Stimulated activated CD8-positive, alpha-beta memory T cell treated with anti-CD3 and anti-CD28 coated beads, Interleukin-15, amount 100 ng/mL, for 24 hours (primary cell): ENCODE measurements at places on chromosomes 7 and 10.

GRCh38 chr7:140592964-140593671 is 47.5 kb downstream of the DENND2A start:
- DNase-seq = no peak

- no peak for DNase-seq
Measured at GRCh38 chr10:78966844-78967488, 101.8 kb upstream of the ZMIZ1 start.

DNA sequence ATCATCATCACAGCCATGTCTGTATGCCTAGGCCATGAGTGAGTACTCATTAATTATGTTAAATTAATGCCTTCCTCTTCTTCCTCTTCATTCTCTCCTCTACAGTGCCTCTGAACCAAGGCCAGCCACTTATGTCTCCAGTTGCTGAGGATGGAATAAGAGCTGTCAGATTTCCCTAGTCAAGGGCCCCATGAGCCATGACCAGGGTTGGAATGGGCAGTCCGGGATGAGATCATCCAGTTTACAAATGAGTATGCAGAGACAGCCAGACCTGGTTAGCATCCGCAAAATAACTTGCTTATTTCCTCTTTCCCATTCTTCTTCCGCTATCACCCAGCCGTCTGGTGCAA is 342.7 kb downstream of the GRID1 start:
- DNase-seq = no peak

DNA sequence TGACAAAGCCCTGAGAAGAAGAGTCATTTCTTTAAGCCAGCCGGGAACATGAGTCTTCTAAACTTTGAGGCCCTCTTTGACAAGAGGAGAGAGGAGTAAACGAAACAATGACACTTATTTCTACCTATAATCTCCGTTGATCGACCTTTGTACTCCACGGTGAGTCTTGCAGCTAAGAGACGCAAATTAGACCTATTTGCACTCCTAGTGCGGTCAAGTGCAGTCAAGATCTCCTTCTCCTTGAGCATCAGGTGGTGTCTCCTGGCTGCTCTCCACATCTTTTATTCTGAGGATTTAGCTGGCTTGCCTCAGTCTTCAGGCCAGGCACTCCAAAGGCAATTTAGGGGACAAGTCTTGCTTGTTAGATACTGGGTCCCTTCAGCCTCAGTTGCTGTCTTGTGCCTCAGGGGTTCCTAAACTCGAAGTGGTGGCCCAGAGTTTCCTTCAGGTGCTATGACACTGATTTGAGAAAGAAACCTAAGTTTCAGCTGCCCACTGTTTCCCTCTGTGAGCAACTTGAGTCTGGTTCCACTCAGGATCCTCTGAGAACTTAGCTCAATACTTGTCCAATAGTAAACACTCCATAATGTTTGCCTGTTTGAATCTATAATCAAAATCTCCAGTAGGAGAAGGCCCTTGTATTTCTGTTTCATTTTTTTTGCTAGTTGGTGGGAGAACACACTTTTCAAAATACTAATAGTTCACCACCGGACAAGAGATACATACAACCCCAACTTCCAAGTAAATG is 312.9 kb downstream of the RNLS start:
- DNase-seq = no peak

DNA sequence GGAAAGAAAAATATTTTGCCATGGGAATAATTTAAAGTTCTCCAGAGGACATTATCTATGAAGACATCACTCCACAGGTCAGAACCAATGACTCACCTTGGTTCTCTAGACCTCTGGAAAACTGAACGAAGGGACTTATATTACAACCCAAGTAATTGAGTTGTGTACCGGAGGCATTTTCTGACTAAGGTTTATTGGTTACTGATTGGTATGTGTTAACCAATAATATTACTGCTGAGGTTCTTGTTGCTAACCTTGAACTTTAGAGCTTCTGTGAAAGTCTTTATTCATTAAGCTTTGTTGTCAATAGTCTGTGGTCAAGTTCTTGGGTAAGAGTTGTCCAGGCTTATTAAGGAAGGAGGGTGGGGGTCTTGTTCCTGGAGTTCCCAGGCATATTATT is 78.1 kb upstream of the MTPN start:
- DNase-seq = no peak

DNA sequence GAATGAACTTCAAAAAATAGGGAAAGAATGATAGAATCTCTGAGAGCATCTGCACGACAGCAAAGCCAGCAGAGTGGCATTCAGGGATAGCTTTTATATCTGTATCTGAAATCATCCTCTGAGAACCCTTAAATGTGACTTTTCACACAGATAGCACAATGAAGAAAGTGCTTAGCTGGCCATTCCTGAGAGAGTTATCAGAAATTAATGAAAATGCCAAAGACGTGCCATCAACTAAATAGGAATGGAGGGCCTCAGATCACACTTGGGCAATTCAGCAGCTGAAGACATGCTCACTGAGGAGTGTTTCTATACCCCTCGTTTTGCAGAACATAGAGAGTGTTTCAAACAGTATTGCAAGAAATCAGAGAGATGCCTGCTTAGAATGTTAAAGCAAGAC is 51.6 kb downstream of the AKR1B1 start:
- no peak for DNase-seq

- no peak for DNase-seq
Measured at GRCh38 chr7:39105720-39106119, 128.0 kb downstream of the POU6F2 start.

- no peak for DNase-seq
Measured at GRCh38 chr10:85596389-85596788, 770.2 kb downstream of the GRID1 start.

DNA sequence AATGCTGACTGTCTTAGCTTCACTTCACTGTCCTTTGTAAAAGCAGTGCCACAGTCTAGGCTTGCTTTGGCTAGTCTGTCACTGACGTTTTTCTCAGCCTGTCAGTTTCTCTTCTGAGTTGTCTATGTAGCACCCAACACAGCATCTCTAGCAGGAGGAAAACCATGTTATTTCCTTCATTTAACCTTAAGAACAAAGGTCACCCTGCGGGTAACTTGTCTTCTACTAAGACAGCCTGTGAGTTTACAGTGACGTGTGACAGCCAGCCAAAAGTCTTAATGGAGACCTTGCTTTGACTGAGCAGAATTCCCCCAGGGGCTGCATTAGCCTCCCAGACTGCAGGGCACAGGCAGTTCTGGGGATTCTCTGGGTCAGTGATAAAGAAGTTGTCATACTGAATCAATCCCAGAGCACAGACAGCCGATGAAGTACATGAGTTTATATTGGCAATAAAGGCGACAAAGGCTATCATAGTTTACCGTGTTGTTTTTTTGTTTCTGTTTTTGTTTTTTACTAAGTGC is 296.0 kb upstream of the KIAA1217 start:
- no peak for DNase-seq

DNA sequence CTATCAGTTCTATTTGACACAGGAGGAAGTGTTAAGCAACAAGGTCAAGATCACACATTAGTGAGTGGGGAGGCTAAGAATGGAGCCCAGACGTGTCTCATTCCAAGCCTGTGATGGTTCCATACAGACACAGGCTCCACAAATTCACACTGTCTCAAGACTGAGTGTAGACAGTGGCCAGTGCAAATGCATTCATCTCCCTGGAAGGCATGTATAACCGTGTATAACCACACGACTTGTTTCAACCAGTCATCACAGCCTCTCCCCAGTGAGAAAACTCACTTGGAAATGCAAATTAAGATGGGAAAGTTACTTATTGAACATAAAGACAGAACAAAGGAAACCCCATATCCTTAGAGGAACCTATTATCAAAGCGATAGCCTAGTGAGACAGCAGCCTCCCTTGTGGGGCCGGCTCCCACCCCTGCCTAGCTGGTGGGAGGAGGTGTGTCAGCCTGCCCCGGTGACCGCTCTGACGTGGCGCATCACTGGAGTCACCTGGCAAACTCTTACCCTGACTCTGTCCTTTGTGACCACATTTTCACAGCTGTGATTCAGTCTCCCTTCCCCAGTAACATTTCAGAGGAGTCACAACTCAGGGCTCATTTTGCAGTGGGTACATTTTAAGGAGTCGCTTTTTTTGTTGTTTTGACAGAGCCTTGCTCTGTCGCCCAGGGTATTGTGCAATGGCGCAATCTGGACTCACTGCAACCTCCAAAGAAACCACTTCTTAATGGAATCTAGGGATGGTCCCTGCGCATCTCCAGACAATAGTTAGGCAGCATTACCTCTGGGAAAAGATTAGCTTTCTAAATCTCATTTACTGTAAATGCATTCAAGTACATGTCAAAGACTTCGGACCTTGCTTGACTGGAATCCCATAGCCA is 126.6 kb upstream of the PARD3 start:
- DNase-seq = no peak

- DNase-seq = no peak
Measured at GRCh38 chr7:6071406-6071805, 40.2 kb downstream of the ANKRD61 start.

GRCh38 chr10:132355754-132356153 is 23.8 kb downstream of the LRRC27 start:
- DNase-seq = no peak

DNA sequence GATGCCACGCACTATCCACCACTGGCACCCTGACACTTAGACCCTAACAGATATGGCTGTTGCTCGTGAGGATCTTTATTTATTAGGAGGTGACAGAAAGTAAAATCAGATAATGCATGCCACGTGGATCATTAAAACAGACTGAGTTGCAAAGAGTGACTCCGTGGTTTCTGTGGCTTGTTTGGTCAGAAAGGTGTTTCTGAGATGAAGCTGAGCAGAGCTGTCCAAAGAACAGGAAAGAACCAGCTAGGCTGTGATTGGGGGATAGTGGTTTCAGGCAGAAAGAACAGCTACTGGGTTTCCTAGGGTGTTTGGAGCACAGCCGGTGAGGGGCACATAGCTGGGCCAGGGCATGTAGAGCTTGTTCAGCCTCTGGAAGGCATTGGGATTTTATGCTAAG is 34.4 kb downstream of the CSGALNACT2 start:
- DNase-seq = no peak

DNA sequence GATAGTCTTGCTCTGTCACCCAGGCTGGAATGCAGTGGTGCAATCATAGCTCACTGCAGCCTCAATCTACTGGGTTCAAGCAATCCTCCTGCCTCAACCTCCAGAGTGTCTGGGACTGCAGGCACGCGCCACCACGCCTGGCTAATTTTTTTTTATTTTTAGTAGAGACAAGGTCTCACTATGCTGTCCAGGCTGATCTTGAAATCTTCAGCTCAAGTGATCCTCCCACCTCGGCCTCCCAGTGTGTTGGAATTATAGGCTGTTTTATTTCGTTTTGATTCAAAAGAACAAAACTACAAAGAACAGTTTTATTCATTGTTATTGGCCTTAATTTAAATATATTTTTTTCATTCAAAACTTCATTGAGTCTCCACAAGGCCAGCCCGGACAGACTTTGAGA is 109.8 kb upstream of the NFE2L3 start:
- DNase-seq = no peak

GRCh38 chr10:25565570-25565969 is 368.5 kb upstream of the MYO3A start:
- DNase-seq = no peak

DNA sequence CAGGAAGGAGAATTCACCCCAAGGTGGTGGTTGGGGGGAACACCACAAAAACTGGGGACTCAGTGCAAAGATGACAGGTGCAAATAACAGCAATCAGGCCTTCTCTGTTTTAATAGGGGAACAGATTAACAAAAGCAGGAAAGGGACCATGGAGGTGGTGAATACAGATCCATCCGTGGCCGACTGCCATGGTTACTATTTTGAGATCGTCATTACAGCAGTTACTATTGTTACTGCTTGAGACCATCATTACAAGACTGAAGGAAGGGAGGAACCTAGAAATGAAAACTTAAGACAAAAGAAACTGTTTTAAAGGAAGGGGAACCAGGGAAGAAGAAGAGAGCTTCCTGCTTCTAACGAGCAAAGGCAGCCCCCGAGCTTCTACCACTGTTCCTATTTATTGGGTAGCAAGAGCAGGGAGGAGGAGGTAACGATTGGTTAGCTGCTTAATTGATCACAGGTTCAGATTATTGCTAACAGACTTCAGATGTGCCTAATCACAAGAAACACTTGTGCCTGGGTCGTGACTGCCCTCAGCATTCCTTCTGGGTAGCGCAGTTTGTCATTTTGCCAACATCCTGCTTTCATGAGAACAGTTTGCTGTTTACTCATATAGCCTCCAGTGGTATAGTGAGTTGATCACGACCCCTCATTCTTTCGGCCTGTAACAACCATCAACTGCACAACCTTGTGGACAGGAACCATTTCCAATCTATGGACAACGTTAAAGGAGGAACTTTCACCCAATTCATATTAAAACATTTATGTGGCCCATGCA is 216.3 kb downstream of the CHCHD3 start:
- DNase-seq = no peak

- no peak for DNase-seq
Measured at GRCh38 chr10:93461807-93462178, 20.3 kb downstream of the MYOF start.

- no peak for DNase-seq
Measured at GRCh38 chr7:38273286-38273995, at the start of gene TARP. Gene TARP, minus strand, starts transcription at chr7:38273636.

DNA sequence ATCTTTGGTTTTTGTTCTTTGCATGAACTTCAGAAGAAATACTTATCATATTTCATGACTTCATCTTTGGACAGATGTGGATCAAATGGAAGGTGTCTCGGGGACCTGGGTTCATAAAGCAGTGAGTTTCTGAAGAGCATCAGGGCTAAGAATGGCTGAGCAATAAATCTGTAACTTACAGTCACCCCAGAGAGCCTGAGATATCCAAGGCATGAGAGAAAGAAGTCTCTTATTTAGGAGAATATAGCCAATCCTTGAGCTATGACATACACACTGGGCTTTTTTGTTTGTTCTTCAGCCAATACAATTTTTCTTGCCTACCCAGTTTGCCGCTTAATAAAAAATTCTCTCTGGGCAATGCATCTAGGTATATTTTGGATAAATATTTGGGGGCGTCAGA is 252.6 kb upstream of the INHBA start:
- no peak for DNase-seq

DNA sequence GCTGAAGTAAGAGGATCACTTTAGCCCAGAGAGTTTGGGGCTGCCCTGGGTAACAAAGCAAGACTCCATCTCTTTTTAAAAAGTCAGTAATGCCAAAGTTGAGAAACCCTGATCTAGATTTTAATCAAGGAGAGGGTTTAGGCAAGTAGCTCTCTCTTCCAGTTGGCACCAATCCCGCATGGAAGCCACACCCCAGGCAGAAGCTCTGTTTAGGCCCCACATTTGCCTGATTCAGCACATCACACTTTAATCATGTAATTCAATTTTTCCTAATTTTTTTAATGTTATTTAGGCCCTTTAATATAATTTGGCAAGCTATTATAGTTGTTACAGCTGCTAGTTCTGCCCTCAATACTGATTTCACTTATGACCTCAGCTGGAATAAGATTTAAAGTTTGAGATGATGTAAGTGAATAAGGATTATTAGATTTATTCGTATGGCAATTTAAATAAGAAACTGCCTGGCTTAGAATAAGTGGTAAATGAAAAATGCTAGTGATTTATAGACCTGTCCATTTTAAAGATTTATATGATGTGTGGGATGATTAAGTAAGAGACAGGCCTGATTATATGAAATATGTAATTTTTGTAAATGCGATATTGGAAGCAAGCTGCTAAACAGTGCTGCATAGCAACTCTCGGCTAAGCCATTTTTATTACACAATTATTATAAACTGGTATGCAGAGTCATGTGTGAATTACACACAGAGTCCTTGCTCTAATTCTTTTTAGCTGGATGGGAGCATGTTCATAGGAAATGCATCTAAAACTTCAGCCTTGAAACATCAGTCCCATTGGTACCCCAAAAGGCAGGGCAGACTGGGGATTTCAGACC is 80.2 kb upstream of the NFE2L3 start:
- DNase-seq = no peak

- DNase-seq = no peak
Measured at GRCh38 chr7:76077435-76077834, 29.5 kb downstream of the MDH2 start.
